IMR-90 (cell line): ENCODE measurements at places on chromosomes 3 and 15. TPM values are rescaled to one million over a fixed set of nuclear protein-coding genes. Genes with fewer than 3 reads are reported as not detected.

GRCh38 chr15:101489237-101489598 is 289 bp downstream of the PCSK6 start:
- no peak overlapping the region for H3K27ac ChIP-seq
- H3K36me3 ChIP-seq, result no peaks in the 10 kb centered on the region
- H3K4me3 ChIP-seq, result no peak overlapping the region
- DNase-seq, result no peak
- H3K27me3 ChIP-seq, result peaks cover 62% of the 10 kb centered on the region
- no peaks in the 10 kb centered on the region for H3K4me1 ChIP-seq

DNA sequence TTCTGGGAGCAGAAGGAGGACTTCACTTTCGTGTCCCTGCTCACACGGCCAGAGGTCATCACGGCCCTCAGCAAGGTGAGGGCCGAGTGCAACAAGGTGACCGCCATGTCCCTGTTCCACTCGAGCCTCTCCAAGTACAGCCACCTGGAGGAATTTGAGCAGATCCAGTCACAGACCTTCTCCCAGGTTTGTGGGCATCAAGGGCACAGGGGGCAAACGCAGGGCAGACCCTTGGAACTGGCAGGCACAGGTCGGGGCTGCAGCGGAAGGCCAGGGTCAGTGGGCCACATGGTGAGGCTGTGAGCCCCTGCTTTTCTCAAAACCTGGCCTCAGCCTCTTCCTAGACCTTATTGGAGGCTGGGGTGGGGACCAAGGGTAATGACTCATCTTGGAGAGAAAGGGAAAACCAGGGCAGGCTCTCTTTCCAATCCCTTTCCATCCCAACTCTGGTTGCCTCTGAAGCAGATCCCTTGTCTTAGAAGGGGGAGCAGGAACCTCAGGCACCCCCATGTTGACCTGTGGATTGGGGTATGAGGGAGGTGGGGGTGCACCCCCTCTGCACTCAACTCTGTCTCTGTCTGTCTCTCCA is 29.5 kb downstream of the DNAH1 start:
- H3K36me3 ChIP-seq, result peaks cover 3% of the 10 kb centered on the region; the same call in 1 of the 2 replicates
- H3K27ac ChIP-seq, result no peak overlapping the region
- DNase-seq, result peak; percentile 21
- no peak overlapping the region for H3K4me3 ChIP-seq
- no peaks in the 10 kb centered on the region for H3K27me3 ChIP-seq
- peaks cover 15% of the 10 kb centered on the region for H3K4me1 ChIP-seq

DNA sequence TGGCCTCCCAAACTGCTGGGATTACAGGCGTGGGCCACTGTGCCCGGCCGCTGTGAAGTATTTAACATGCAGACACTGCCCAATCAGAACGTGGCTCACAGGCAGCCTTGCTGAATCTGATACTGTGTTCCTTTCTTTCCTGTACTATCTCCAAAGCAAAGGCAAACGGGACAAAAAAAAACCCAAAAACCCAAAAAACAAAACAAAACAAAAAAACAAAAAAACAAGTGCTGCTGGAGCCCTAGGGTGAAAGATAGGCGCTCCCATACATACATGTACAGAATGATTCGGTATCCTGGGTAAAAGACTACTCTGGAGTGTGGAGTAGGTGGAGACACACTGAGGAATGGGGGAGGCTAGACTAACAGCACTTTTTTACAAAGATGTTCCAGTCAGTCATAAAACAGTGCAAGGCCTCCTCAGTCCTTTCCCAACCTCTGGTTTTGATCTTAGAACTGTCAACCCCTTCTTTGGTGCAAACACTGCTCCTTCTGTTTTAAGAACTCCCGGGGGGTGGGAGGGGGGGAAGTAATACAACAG is 7.7 kb upstream of the MAP1A start:
- H3K27ac ChIP-seq, result peak overlapping the region; percentile 78; the same call in 1 of the 2 replicates
- peak overlapping the region; percentile 54 for H3K4me3 ChIP-seq
- H3K27me3 ChIP-seq, result no peaks in the 10 kb centered on the region
- no peak for DNase-seq

GRCh38 chr3:129418041-129418973 is 10.1 kb downstream of the EFCAB12 start:
- no peaks in the 10 kb centered on the region for H3K36me3 ChIP-seq
- DNase-seq, result no peak
- H3K27me3 ChIP-seq, result no peaks in the 10 kb centered on the region

DNA sequence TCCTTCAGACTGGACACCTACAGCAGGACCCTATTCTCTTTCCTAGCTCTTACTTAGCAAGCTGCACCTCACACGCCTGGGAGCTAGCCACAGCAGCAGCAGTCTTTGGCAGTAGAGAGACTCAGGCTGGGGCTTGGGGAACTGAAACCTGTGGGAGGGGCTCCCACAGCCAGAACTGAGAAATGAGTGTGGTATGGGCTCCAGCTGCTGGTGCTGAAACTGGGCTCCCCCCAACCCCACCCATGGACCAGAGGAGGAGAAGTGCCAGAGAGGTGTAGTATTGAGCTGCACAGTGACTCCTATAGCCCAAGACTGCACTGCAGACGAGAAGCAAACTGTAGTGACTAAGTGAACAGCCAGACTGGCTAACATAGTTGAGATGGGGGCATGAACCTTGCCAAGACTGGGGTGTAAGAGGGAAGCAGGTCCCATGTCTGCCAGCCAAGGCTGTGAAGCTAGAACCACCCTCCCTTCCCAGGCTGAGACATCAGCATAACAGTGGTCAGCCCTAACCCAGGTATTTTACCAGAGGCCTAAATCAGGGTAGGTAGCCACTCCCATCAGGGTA is 62.5 kb downstream of the MYO5A start:
- DNase-seq, result no peak
- no peaks in the 10 kb centered on the region for H3K36me3 ChIP-seq
- no peaks in the 10 kb centered on the region for H3K27me3 ChIP-seq
- H3K4me1 ChIP-seq, result peaks cover 7% of the 10 kb centered on the region
- H3K4me3 ChIP-seq, result no peak overlapping the region
- no peak overlapping the region for H3K27ac ChIP-seq

- no peak for DNase-seq
- no peak overlapping the region for H3K4me3 ChIP-seq
- H3K27ac ChIP-seq, result no peak overlapping the region
- no peaks in the 10 kb centered on the region for H3K36me3 ChIP-seq
- H3K4me1 ChIP-seq, result peaks cover 4% of the 10 kb centered on the region; the same call in 1 of the 2 replicates
These were observed 84.7 kb downstream of the ETV5 start for GRCh38 chr3:186024210-186024609.

DNA sequence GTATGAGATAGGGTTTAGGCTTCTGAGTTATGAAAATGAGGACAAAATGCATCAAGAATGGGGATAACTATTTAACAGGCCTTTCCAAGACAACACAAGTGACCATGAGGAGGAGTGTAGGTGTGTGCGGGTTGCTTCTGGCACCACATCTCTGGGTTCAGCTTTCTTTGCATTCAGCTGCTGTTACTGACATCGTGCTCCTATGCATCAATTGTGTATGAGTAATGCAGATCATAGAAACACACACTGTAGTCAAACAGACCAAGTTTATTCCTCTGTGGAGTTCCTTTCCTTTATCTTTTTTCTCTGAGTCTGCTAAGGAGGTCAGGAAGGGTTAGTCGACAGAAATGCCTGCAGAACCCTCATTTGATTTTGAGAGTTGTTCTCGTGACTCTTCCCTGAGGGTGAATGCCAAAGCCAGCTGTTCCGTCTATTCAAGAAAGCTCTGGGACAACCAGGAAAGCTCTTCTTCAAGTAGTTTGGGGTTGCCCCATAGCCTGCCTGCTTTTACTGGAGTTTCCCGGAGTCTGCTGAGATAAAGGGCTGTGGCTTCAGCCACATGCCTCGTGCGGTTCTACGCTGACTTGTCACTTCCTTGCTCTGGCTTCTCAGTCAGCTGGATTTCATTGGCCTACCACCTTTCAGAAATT is 136.7 kb upstream of the TLE3 start:
- no peaks in the 10 kb centered on the region for H3K36me3 ChIP-seq
- H3K27ac ChIP-seq, result no peak overlapping the region
- peak; percentile 60 for DNase-seq
- no peak overlapping the region for H3K4me3 ChIP-seq

- no peaks in the 10 kb centered on the region for H3K4me1 ChIP-seq
- H3K36me3 ChIP-seq, result no peaks in the 10 kb centered on the region
- H3K4me3 ChIP-seq, result no peak overlapping the region
- no peak overlapping the region for H3K27ac ChIP-seq
- H3K27me3 ChIP-seq, result no peaks in the 10 kb centered on the region; the same call in 1 of the 2 replicates
These were observed 21.8 kb upstream of the POU1F1 start for GRCh38 chr3:87298111-87298718.

DNA sequence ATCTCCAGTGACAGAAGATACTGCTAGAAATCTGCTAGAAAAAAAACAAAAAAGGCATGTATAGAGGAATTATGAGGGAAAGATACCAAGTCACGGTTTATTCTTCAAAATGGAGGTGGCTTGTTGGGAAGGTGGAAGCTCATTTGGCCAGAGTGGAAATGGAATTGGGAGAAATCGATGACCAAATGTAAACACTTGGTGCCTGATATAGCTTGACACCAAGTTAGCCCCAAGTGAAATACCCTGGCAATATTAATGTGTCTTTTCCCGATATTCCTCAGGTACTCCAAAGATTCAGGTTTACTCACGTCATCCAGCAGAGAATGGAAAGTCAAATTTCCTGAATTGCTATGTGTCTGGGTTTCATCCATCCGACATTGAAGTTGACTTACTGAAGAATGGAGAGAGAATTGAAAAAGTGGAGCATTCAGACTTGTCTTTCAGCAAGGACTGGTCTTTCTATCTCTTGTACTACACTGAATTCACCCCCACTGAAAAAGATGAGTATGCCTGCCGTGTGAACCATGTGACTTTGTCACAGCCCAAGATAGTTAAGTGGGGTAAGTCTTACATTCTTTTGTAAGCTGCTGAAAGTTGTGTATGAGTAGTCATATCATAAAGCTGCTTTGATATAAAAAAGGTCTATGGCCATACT is 4.0 kb downstream of the B2M start:
- H3K4me3 ChIP-seq, result no peak overlapping the region
- H3K27ac ChIP-seq, result no peak overlapping the region
- H3K4me1 ChIP-seq, result 0 out of 2 replicates have a peak, but pooled peaks cover 2% of the 10 kb centered on the region
- H3K27me3 ChIP-seq, result no peaks in the 10 kb centered on the region
- DNase-seq, result no peak

DNA sequence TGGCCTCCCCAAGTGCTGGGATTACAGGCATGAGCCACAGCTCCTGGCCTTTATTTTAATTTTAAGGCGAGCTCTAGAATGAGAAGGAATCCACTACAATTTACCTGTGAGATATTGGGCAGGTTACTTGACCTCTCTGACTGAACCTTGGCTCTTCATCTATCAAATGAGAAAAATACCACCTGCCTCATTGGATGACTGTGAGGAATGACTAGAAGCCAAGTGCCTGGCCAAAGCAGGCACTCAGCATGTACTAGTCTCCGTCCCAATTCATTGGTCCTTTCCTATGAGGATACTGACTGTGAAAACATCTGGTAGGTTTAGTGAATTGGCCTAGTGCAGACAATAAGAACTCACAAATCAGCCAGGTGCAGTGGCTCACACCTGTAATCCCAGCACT is 38.5 kb upstream of the OSBPL11 start:
- H3K4me3 ChIP-seq, result no peak overlapping the region
- H3K36me3 ChIP-seq, result no peaks in the 10 kb centered on the region
- no peak overlapping the region for H3K27ac ChIP-seq
- H3K27me3 ChIP-seq, result no peaks in the 10 kb centered on the region; the same call in 1 of the 2 replicates
- no peaks in the 10 kb centered on the region for H3K4me1 ChIP-seq

- no peak overlapping the region for H3K4me3 ChIP-seq
- DNase-seq, result no peak
These were observed 78.3 kb upstream of the ATP11B start for GRCh38 chr3:182715006-182715405.

GRCh38 chr15:74552773-74553441 is 11.9 kb downstream of the ARID3B start:
- peaks cover 16% of the 10 kb centered on the region; the same call in 1 of the 2 replicates for H3K36me3 ChIP-seq
- H3K27me3 ChIP-seq, result no peaks in the 10 kb centered on the region
- no peak overlapping the region for H3K4me3 ChIP-seq
- no peak for DNase-seq
- no peak overlapping the region for H3K27ac ChIP-seq
- H3K4me1 ChIP-seq, result no peaks in the 10 kb centered on the region

DNA sequence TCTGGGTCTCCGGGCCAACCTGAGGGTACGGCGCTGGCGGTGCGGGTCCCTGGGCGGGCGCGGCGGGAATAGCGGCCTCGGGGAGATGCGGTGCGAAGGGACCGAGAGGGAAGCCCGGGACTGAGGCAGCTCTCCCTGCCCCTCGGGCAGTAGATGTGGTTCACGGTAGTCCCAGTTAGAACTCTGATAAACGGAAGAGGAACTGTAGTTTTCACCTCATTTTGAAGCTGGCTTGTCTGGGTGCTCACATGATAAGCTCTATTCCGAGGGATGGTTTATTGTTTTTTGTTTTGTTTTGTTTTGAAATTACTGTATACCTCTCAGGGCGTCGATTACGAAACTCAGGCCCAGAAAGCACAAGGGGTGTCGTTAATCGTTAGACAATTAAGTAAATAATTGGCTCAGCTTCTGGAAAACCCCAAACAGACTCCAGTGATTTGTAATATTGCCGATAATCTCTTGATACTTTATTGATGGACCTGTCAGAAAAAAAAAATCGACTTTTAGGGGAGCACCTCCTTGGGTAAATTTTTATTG is 413 bp downstream of the NUSAP1 start:
- peak overlapping the region; percentile 23; the same call in 1 of the 2 replicates for H3K27ac ChIP-seq
- no peaks in the 10 kb centered on the region for H3K27me3 ChIP-seq
- no peak for DNase-seq
- H3K36me3 ChIP-seq, result no peaks in the 10 kb centered on the region
- H3K4me1 ChIP-seq, result 0 out of 2 replicates have a peak, but pooled peaks cover 2% of the 10 kb centered on the region

- H3K4me1 ChIP-seq, result no peaks in the 10 kb centered on the region
- H3K27me3 ChIP-seq, result no peaks in the 10 kb centered on the region
- no peak overlapping the region for H3K4me3 ChIP-seq
These were observed 3.8 kb upstream of the ZNF385D start for GRCh38 chr3:21754839-21755238.

- peaks cover 4% of the 10 kb centered on the region for H3K4me1 ChIP-seq
- no peak overlapping the region for H3K4me3 ChIP-seq
- DNase-seq, result no peak
- H3K27me3 ChIP-seq, result no peaks in the 10 kb centered on the region
- H3K36me3 ChIP-seq, result no peaks in the 10 kb centered on the region
These were observed 3.0 kb upstream of the ANO10 start for GRCh38 chr3:43624619-43625305.

- H3K36me3 ChIP-seq, result no peaks in the 10 kb centered on the region
- no peak overlapping the region for H3K4me3 ChIP-seq
- no peaks in the 10 kb centered on the region for H3K27me3 ChIP-seq
- peaks cover 4% of the 10 kb centered on the region for H3K4me1 ChIP-seq
- H3K27ac ChIP-seq, result no peak overlapping the region
- peak; percentile 87 for DNase-seq
These were observed 54.2 kb downstream of the DTWD1 start for GRCh38 chr15:49675041-49675440.

SLC9C1 gene
- not detected in 2 replicates for polyA plus RNA-seq

IQCF5 gene
- not detected in 2 replicates for polyA plus RNA-seq

CLDN11 gene
- polyA plus RNA-seq, result 307 and 318 TPM in 2 replicates

NUDT16 gene
- polyA plus RNA-seq, result 7.6 and 8.9 TPM in 2 replicates

CCR1 gene
- polyA plus RNA-seq, result not detected in 2 replicates

GOLGA8G gene
- polyA plus RNA-seq, result not detected in 2 replicates

MME gene
- 7.5 and 11.7 TPM in 2 replicates for polyA plus RNA-seq

TUSC7 gene
- polyA plus RNA-seq, result not detected in 2 replicates

MKRN3 gene
- 0.09 and 0.17 TPM in 2 replicates for polyA plus RNA-seq

CORO2B gene
- polyA plus RNA-seq, result 39.3 and 43.2 TPM in 2 replicates

EPHB1 gene
- 0.17 and 0.19 TPM in 2 replicates for polyA plus RNA-seq

SCG3 gene
- polyA plus RNA-seq, result 0.02 TPM in 1 of 2 replicates, not detected in the other

CD200 gene
- 1.6 and 1.7 TPM in 2 replicates for polyA plus RNA-seq

LMAN1L gene
- not detected in 2 replicates for polyA plus RNA-seq

POPDC2 gene
- 0.29 and 0.32 TPM in 2 replicates for polyA plus RNA-seq
